ENCODE measurements at places on chromosomes 11 and 22. TPM values are rescaled to one million over a fixed set of nuclear protein-coding genes. Genes with fewer than 3 reads are reported as not detected.

Gene OR52E2
- total RNA-seq, result not detected

Gene PGA5
- not detected for total RNA-seq

Gene C22orf23
- not detected for total RNA-seq

Gene SERHL2
- total RNA-seq, result 2.4 TPM

Gene TREH
- not detected for total RNA-seq

DNA sequence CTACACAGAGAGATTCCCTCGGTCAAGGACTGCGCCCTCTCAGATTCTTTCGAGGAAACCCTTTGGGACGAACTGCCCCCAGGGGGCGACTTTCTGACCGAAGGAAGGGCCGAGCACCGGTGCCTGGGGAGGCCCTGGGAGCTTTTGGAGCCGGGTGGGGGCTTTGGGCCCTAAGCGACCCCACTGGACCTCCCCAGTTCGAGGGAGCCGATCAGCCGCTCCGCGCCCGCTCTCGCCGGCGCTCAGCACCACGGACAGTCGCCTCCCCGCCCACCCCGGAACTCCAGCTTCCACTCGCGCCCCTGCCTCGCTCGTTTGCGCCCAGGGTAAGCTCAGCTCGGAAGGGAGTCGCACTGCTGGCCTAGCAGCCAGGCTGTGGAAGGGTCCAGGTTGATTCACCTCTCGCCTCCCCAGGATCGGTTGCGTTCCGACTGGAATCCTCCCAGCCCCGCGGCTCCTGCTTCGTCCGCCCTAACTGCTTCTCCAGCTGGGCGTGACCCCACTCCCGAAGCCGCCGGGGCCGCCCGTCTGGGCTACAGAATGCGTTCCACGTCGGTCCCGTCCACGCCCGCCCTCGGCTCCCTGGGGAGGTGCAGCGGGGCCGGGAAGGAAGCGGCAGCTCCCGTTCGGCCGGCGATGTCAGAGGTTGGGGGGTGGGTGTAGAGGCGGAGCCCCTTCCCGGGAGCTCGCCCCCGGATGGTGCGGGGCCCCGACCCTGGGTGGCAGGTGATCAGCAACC, 428 bp downstream of the SCN3B start:
- peaks cover 22% of the 10 kb centered on the region for H3K4me1 ChIP-seq
- no peaks in the 10 kb centered on the region for H3K36me3 ChIP-seq
- H3K27ac ChIP-seq, result peak overlapping the region; percentile 71
- no peak for DNase-seq
- peak overlapping the region; percentile 66 for H3K4me3 ChIP-seq
- H3K27me3 ChIP-seq, result no peaks in the 10 kb centered on the region

GRCh38 chr11:96817482-96818399, 427.9 kb downstream of the JRKL start:
- H3K27ac ChIP-seq, result no peak overlapping the region
- no peak for DNase-seq
- H3K4me3 ChIP-seq, result no peak overlapping the region
- H3K27me3 ChIP-seq, result no peaks in the 10 kb centered on the region
- H3K36me3 ChIP-seq, result no peaks in the 10 kb centered on the region
- no peaks in the 10 kb centered on the region for H3K4me1 ChIP-seq

DNA sequence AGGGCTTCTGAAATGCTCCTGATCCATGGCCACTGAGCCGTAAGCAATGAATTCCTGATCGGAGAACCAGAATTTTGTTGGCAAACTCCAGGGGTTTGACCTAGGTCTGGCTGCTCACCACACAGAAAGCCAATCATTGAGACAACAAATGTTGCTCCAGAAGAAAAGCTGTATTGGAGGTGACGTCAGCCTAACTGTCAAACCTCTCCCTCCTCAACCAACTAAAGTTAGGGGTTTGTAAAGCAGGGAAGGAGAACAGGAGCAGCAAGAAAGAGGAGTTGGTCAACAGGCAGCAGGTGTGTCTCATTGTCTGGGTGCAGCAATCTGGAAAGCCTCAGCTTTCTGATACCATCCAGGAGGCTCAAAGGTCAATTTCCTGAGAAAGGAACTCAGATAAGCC, 133.7 kb upstream of the SEZ6L start:
- peaks cover 17% of the 10 kb centered on the region for H3K36me3 ChIP-seq
- H3K27me3 ChIP-seq, result no peaks in the 10 kb centered on the region
- no peak for DNase-seq
- no peak overlapping the region for H3K27ac ChIP-seq
- H3K4me1 ChIP-seq, result no peaks in the 10 kb centered on the region

GRCh38 chr22:32644252-32645100, 157.0 kb upstream of the TIMP3 start:
- DNase-seq, result peak; percentile 78
- H3K4me3 ChIP-seq, result no peak overlapping the region
- H3K36me3 ChIP-seq, result no peaks in the 10 kb centered on the region
- peaks cover 19% of the 10 kb centered on the region for H3K4me1 ChIP-seq

DNA sequence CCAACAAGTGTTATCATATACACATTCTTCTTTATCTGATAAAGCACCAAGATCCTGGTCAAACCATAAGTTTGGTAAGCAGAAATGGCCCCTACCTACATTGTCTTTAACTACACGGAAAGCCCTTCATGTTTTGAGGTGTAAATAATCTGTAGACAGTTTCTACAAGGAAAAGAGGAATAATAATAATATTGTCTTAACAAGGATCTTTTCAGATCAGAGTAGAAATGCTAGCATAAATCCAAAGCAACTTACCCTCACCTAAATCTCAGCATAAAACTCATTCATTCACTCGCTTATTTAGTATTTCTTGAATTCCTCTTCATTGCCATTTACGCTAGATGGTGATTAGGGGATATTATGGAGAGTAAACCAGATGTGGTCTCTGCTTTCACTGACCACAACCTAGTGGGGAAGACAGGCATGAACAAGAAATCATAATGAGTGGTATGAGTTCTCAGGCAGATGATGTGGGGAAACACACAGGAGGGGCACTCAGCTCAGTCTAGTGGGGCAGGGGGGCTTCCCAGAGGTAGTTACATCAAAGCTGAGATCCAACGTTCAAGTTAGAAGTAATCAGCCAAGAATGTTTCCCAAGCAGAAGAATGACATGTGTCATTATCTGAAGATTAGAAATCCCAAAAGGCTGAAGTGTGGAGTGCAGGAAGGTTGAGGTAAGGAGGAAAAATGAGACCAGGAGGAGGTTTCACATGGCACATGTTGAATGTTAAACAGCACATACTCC, 65.4 kb upstream of the ZC3H12C start:
- H3K27me3 ChIP-seq, result no peaks in the 10 kb centered on the region
- H3K4me3 ChIP-seq, result no peak overlapping the region
- no peaks in the 10 kb centered on the region for H3K36me3 ChIP-seq

DNA sequence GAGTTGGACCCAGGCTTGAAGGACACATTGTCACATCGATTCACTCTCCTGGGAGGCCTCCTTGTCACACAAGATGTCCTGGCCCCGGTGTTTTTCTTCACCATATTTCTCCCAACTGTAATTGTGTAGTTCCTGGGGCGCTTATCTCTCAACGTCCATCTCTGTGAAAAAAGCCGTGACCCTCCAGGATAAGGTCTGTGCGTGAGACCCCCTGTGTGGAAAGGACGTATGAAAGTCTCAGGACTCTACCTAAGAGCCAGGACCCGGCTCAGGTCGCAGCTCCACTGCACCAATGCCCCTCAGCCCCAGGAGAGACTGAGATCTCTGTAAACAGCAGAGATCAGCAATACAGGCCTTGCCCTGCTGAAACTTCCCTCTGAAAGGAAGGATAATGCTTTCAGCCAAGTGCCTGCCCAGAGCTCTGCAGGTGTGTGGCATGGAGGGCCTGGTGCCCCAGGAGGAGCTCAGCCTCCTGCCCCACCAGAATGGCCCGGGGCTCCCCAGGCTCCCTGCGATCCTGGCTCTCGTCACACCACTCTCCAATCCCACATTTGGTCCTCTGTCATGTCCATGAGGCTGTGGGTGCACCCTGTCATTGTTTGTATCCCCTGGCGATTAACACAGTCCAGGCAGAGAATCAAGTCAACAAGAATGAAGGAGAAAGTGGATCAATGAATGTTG, 119.2 kb upstream of the TMEM45B start:
- DNase-seq, result no peak
- H3K27me3 ChIP-seq, result no peaks in the 10 kb centered on the region
- H3K27ac ChIP-seq, result no peak overlapping the region
- no peaks in the 10 kb centered on the region for H3K36me3 ChIP-seq
- no peak overlapping the region for H3K4me3 ChIP-seq

GRCh38 chr11:59706518-59707285, 6.9 kb downstream of the OR10V1 start:
- no peaks in the 10 kb centered on the region for H3K36me3 ChIP-seq
- no peak for DNase-seq
- H3K27ac ChIP-seq, result no peak overlapping the region
- no peaks in the 10 kb centered on the region for H3K27me3 ChIP-seq
- no peak overlapping the region for H3K4me3 ChIP-seq

GRCh38 chr11:119615882-119616196, 113.2 kb downstream of the NECTIN1 start:
- H3K4me3 ChIP-seq, result no peak overlapping the region
- no peaks in the 10 kb centered on the region for H3K27me3 ChIP-seq
- no peaks in the 10 kb centered on the region for H3K36me3 ChIP-seq
- H3K27ac ChIP-seq, result no peak overlapping the region
- peaks cover 6% of the 10 kb centered on the region for H3K4me1 ChIP-seq
- DNase-seq, result no peak

- DNase-seq, result peak; percentile 85
- H3K27me3 ChIP-seq, result no peaks in the 10 kb centered on the region
- no peaks in the 10 kb centered on the region for H3K36me3 ChIP-seq
- H3K4me3 ChIP-seq, result no peak overlapping the region
- peak overlapping the region; percentile 86 for H3K27ac ChIP-seq
Measured at GRCh38 chr22:36465232-36466021, 16.0 kb downstream of the TXN2 start.

- no peaks in the 10 kb centered on the region for H3K36me3 ChIP-seq
- no peaks in the 10 kb centered on the region for H3K4me1 ChIP-seq
- no peak for DNase-seq
- no peak overlapping the region for H3K4me3 ChIP-seq
Measured at GRCh38 chr11:126561327-126561893, 205.9 kb downstream of the ST3GAL4 start.

GRCh38 chr11:121464352-121464946, 11.7 kb upstream of the SORL1-AS1 start:
- peaks cover 36% of the 10 kb centered on the region for H3K4me1 ChIP-seq
- DNase-seq, result peak; percentile 73
- no peak overlapping the region for H3K4me3 ChIP-seq
- H3K36me3 ChIP-seq, result no peaks in the 10 kb centered on the region
- peak overlapping the region; percentile 24 for H3K27ac ChIP-seq
- no peaks in the 10 kb centered on the region for H3K27me3 ChIP-seq

- no peak for DNase-seq
- H3K4me1 ChIP-seq, result peaks cover 9% of the 10 kb centered on the region
- H3K27ac ChIP-seq, result no peak overlapping the region
- H3K4me3 ChIP-seq, result no peak overlapping the region
- H3K27me3 ChIP-seq, result no peaks in the 10 kb centered on the region
Measured at GRCh38 chr11:79236541-79236971, 204.3 kb downstream of the TENM4 start.

DNA sequence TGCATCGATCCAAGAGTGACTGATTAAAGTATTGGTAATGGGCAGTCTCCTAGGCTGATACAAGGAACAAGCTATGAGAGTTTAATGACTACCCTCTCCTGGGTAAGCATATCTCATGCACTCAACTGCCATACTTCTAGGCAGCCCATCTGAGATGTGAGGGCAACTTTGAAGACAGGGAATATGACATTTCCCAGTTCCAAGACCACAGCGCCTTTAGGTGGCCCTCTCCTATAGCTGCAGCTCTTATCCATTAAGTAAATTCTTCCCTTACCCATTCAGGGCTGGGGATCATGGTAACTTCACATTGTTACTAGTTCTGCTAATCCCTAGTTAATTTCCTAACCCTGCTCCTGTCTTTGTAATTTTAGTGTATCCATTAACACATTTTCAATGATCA, 157.3 kb upstream of the CTSC start:
- H3K36me3 ChIP-seq, result no peaks in the 10 kb centered on the region
- H3K27ac ChIP-seq, result no peak overlapping the region
- H3K4me1 ChIP-seq, result no peaks in the 10 kb centered on the region
- no peak overlapping the region for H3K4me3 ChIP-seq

DNA sequence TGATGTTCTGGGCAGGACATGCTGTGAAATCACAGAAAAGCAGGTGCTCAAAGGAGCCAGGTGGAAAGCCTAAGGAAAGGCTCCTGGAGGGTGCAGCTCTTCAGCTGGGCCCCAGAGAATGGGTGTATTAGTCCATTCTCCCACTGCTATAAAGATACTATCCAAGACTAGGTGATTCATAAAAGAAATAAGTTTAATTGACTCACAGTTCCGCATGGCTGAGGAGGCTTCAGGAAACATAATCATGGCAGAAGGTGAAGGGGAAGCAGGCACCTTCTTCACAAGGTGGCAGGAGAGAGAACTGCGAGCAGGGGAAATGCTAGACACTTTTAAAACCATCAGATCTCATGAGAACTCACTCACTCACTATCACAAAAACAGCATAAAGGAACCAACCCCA, 43.1 kb upstream of the DEUP1 start:
- H3K27me3 ChIP-seq, result no peaks in the 10 kb centered on the region
- no peaks in the 10 kb centered on the region for H3K36me3 ChIP-seq
- no peak overlapping the region for H3K27ac ChIP-seq
- DNase-seq, result no peak

DNA sequence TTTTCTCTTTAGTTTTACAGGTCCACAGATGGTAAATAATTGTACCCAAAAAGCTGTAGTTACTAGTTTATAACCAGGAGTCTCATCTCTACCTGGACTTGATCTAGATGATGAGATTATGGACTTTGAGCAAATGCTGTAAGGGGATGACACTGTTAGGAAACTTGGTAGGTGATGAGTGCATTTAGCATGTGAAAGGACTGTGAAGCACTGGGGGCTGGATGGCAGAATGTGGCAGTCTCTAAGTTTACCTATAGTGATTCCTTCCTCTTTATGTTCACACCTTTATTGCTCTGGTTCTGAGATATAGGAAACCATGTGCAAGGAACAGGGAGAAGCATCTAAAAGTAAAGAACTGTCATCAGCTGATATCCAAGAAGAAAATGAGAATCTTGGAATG, 230.7 kb upstream of the CHORDC1 start:
- no peak overlapping the region for H3K4me3 ChIP-seq
- no peaks in the 10 kb centered on the region for H3K27me3 ChIP-seq
- H3K27ac ChIP-seq, result no peak overlapping the region
